ENCODE measurements at places on chromosomes 2 and 18.

GRCh38 chr2:151106805-151107506 lies 154.7 kb downstream of the RBM43 start:
- peak; percentile 30 for ATAC-seq

- ATAC-seq, result no peak
Observed at GRCh38 chr2:26164641-26165211, 8.2 kb upstream of the GAREM2 start.

GRCh38 chr18:2956056-2956455 lies 56.9 kb downstream of the LPIN2 start:
- no peak for ATAC-seq

DNA sequence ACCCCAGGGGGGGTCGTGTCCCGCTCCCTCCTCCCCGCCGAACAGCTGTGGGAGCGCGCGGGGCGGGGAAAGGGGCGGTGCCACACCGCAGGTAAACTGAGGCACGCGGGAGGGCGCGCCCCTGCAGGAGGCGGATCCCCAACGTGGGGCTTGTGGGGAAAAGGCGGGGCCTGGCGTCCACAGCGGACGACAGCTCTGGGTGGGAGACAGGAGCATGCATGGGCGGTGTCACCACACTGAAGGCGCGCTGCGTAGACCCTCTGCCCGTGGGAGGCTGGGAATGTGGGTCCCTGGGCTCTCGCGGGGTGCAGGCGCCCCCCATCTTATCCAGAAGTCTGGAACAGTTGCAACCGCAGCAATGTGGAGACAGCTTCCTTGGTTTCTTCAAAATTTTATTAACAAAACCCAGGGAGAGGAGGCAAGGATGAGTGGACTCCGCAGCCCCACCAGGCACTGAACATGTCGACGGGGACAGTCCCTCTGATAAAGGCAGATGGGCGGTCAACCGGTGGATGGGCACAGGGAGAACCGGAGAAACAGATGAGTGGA lies 723 bp upstream of the MBD1 start:
- no peak for ATAC-seq

- no peak for ATAC-seq
Observed at GRCh38 chr2:85791704-85792565, 38.1 kb downstream of the ATOH8 start.

- no peak for ATAC-seq
Observed at GRCh38 chr2:3116371-3116770, 261.2 kb downstream of the EIPR1 start.

- no peak for ATAC-seq
Observed at GRCh38 chr18:24741965-24742724, 281.7 kb downstream of the HRH4 start.

DNA sequence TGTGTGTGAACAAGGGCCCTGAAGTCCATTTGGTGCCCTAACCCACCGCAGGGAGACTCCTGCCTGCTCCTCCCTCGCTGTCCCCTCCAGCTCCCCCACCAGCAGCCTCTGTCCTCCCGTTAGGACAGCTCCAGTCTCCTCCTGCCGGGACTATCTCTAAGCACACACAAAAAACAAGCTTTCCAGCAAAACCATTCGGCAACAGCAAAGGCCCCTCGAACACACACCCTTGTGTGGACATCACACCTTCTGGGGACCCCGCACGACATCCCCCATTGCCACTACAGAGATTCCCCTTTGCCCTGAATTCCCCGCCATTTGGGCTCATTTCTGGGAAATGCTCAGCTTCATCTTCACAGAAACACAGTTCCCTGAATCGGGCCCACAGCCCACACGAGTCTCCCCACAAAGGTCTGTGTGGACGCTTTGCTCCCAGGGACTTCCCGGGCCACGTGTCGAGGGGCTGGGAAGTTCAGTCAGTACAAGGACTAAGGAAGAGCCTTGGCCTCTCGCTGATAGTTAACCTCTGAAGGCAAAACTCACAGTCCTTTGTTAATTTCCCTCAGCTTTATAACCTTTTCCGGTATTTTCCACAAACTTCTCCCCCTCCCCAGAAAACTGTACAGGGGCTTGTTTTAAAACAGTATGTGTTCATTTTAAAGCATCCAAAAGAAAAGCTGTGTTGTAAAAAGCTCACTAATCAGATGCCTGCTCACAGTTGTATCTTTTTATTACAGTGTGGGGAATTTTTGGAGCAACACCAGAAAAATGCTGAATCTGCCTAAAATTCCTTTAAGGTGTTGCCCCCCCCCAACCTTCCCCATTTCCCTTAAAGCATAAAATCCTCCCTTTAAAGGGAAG lies 25.9 kb downstream of the SMAD7 start:
- no peak for ATAC-seq

GRCh38 chr2:669323-669722 lies 7.9 kb downstream of the TMEM18 start:
- peak; percentile 43 for ATAC-seq

- no peak for ATAC-seq
Observed at GRCh38 chr18:25345081-25345866, 6.7 kb downstream of the ZNF521 start.

DNA sequence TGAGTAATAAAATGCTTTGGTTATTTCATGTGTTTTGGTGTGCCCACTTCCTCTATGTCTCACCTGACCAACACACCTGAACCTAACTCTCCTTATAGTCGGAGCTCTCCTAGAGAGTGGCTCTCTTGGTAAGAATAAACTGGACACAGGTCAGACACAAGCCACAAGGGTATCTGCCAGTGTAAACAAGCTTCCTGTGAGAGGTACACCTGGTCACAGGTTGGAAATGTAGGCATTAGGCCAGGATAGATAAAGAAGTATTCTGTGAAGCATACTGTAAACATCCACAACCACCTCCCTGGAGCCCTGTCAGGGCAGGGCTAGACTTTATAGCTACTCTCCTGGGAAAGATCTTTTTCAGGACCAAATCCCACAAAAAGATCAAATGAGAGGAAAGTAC lies 69.4 kb downstream of the ZDBF2 start:
- ATAC-seq, result no peak

DNA sequence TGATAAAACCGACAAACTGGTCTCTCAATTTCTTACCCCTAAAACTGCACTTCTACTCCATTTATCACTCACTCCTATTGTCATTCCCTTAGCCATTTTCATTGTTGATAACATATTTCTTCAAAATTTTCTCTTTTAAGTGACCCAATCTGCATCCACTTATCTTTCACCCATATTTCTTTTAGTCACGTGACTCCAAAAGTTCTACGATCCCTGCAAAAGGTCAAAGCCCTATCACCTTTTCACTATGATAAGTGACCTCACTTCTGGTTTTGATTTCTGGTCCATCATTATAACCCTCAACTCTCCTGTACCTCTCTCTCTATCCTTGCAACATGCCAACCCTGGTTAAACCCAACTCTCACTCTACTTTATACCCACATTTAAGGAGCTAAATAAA lies 49.1 kb downstream of the LRATD1 start:
- ATAC-seq, result no peak

GRCh38 chr2:112840068-112840445 lies 3.5 kb upstream of the IL1B start:
- no peak for ATAC-seq

- peak; percentile 21 for ATAC-seq
Observed at GRCh38 chr2:169362894-169363559, 693 bp upstream of the LRP2 start.

GRCh38 chr2:1833726-1834125 lies 89.4 kb upstream of the PXDN start:
- no peak for ATAC-seq

DNA sequence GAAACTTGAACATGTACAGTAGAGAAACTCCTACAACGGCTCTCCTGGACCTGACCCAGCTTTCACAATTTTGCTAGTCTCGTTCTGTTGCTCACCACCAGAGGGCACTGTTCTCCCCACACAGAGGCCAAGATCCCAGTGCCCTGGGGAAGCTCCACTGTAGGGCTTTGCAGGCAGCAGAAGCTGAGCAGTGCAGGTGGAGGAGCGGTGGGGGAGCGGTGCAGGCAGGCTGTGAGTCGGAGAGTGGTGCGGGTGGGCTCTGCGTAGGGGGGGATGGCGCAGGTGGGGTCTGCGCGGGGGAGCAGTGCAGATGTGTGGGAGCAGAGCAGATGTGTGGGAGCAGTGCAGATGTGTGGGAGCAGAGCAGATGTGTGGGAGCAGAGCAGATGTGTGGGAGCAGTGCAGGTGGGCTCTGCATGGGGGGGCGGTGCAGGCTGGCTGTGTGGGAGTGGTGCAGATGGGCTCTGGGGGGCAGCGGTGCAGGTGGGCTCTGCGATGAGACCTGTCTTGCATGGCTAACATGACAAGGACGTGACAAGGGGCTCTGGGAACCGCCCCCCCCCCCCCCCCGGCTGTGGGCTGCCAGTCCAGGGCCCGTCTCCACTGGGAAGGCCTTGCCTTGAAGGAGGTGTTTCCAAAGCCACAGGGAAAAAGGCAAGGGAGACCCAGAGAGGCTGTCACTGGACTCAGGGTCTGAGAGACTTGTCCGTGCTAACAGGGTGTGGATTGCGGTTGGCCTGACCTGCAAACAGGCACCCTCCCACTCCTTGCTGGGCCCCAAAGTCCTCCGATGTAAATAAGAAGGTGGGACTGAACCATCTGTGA lies 7.3 kb downstream of the CYS1 start:
- peak; percentile 98 for ATAC-seq

DNA sequence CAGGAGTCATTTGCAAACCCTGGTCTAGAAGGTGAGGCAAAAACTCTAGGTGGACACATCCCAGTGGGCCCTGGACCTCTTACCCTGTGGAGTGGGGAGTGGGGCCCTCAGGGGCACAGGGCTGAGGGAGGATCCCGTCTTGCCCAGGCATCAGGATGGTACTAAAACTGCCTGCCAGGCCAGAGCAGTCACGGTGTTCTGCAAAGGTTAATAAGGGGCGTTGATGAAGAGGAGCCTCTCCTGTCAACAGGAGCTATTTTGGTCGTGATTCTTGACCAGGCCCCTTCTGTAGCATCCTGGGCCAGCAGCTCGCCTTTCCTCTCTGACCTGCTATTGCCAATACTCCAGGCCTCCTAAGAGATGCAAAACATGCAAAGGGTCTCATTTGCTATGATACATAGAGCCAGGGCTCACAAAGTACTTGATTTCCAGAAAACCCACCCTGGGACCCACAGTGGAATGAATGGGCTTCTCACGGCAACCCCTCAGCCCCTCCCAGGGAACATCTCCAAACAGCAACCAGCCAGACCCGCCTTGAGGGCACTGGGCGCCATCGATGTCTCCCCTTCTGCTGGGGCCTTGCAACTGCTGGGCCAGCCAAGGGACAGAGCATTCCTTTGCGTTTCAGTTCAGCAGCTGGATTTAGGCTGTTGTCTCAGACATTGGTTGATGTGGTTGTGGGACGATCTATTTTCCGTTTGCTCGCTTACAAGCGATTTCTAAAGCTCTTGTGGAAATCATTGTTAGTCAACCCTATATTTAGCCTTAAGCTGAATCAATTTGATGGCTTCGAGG lies 111.1 kb downstream of the PDCL3 start:
- no peak for ATAC-seq

DNA sequence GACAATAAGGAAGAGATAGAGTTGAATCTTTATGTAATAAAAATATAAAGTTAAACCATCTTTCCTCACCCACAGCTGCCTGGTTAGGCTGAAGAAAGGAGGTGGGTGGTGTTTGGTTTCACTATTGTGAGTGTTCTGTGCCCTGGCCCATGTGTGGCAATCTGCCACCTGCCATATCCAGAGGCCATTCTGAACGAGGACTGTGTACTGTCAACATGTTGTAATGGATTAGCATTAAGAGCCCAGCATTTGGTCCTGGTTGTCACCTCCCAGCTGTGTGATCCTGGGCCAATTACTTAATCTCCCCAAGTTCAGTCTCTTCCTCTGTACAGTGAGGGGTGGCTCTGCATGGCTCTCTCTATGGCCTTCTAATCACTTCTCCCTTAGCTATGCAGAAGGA lies 118.2 kb upstream of the SEC11C start:
- peak; percentile 18 for ATAC-seq

DNA sequence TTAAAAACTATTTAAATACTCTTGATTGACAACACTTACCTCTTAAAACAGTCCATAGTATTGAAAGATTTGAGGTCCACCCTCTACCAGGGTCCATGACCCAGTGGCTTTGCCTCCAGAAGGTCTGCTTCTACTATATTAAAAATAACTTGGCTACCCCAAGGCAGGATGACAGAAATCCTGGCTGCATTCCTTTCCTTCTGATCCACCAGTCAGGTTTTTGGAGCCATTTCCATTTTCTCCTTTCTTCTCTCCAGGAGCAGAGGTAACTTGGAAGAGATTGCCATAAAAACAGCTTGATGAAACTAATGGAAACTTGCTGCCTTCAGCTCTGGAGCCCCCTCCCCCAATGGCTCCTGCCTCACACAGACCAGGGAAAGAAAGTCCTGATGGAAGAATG lies 2.6 kb upstream of the FAM171B start:
- ATAC-seq, result no peak

DNA sequence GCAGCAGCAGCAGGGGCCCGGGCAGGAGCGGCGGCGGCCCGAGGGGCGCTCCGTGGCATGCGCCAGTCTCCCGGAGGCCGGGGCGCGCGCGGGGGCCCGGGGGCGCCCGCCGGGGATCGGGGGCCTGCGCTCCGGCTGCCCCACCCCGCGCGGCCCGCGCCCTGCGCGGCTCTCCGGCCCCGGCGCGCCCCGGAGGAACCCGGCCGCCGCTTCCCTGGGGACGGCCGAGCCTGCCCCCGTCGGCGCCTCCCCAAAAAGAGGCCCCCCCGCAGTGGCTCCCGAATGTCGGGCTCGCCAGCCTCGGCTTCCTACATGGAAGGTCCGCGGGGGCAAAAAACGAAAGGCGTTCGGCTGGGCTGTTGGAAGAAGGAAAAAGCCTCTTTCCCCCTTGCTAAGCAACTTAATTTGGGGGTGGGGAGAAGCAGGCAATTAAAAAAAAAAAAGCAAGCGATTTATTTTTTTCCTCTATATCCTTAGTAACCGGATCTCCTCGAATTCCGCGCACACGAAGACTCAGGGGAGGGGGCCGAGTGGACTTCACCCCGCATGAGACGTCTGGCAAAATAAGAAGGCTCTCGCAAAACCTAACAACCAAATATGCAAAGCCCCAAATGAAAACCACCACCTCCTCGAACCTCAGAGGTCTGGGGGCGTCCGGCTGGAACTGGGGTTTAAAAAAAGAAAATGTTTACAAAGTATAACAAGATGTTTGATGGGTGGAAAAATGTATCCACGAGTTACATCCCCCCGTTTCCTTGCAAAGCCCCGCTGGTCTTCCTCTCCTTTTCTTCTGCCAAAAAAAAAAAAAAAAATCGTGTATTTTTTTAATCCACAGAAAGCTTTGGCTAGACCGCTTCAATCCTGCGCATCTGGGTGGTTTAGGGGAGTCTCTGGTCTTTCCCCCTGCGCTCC lies at the start of gene SMAD7:
Gene SMAD7, minus strand, starts transcription at position 430 of the 912 bp plus-strand sequence. CDS start 541 bp downstream, outside the sequence.
- no peak for ATAC-seq

- ATAC-seq, result peak; percentile 91
Observed at GRCh38 chr2:196331143-196331542, 159.8 kb upstream of the STK17B start.

DNA sequence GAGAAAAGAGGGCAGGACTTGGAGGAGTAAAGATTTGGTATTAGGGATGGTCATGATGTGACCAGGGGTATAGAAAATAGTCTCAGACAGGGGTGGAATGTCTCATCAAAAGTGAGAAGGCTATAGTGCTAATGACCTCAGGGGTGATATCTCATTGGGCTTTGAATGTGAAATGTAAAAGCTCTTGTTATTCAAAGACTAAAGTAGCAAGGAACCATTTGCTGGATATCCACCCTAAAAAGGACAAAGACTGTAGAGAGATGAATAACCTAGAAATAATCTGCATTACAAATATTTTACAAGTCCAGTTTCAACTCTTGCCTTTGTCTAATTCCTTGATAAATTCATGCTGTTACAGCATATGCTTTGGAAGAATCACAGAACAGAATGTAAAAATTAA lies 224.4 kb downstream of the ICOS start:
- ATAC-seq, result no peak

All from SK-N-SH treated with all-trans-retinoic acid at 6 μM for 48 hours (cell line).